ENCODE measurements at places on chromosomes 7 and 10. TPM values are rescaled to one million over a fixed set of nuclear protein-coding genes. Genes with fewer than 3 reads are reported as not detected.

DNA sequence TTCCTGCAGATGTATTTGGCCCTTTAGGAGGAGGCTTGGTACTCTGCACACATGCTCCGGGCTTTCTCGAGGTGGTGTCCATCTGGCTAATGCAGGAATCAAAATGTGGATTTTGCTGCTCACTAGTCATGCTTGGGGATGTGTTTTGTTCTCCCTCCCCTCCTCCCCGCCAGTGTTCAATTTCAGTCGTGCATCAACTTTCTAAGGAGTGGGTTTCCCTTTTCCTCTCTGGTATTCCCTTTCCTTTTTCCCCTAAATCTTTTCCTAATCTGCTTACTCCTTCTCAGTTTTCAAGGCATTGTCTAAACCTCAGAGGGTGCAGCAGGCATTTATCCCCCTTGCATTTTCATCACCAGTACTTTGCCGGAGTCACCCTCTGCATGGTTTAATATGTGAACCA lies 201.8 kb downstream of the CCDC3 start:
- no peak overlapping the region for H3K27ac ChIP-seq
- no peaks in the 10 kb centered on the region for H3K27me3 ChIP-seq
- H3K36me3 ChIP-seq, result no peaks in the 10 kb centered on the region
- H3K4me3 ChIP-seq, result no peak overlapping the region
- no peak for DNase-seq

- peaks cover 21% of the 10 kb centered on the region for H3K4me1 ChIP-seq
- no peak overlapping the region for H3K27ac ChIP-seq
- H3K27me3 ChIP-seq, result no peaks in the 10 kb centered on the region
- no peak for DNase-seq
- no peak overlapping the region for H3K4me3 ChIP-seq
- no peaks in the 10 kb centered on the region for H3K36me3 ChIP-seq
Observed at GRCh38 chr7:90401989-90402388, 1.3 kb upstream of the CLDN12 start.

GRCh38 chr7:28686418-28686800 lies 271.7 kb downstream of the TRIL start:
- no peak overlapping the region for H3K4me3 ChIP-seq
- H3K27ac ChIP-seq, result no peak overlapping the region
- H3K36me3 ChIP-seq, result no peaks in the 10 kb centered on the region
- DNase-seq, result no peak
- no peaks in the 10 kb centered on the region for H3K4me1 ChIP-seq

DNA sequence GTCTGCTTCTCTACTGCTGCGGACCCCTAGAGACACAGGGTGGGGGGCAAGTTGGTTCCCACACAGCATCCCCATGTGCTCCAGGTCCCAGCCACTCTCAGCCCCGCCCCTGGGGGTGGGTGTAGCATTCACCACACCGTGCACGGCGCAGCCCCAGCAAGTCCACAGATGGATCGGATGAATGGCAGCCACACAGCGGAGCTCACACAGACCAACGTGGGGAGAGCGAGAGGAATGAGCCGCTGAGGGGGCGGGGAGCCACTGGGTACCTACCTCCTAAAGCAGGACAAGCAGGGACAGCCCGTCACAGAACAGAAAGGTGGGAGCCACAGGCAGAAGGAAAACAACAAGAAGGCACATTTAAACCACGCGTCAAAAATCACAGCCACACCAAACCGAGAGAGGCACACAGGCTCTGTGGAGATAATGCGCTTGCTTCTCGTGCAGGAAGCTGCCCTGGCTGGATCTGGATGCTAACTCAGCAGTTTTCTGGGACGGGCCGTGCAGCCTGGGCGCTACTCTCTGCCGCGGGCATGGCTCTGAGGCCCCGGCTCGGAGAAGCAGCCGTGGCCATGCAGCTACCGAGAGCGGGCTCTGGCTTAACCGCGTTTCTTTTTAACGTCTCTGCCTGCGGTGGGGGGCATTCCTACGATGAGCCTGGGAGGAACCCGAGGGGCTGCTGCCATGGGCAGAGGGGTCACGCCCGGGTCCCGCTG lies 102.5 kb downstream of the CYTH3 start:
- H3K36me3 ChIP-seq, result no peaks in the 10 kb centered on the region
- no peak overlapping the region for H3K27ac ChIP-seq
- H3K27me3 ChIP-seq, result no peaks in the 10 kb centered on the region

DNA sequence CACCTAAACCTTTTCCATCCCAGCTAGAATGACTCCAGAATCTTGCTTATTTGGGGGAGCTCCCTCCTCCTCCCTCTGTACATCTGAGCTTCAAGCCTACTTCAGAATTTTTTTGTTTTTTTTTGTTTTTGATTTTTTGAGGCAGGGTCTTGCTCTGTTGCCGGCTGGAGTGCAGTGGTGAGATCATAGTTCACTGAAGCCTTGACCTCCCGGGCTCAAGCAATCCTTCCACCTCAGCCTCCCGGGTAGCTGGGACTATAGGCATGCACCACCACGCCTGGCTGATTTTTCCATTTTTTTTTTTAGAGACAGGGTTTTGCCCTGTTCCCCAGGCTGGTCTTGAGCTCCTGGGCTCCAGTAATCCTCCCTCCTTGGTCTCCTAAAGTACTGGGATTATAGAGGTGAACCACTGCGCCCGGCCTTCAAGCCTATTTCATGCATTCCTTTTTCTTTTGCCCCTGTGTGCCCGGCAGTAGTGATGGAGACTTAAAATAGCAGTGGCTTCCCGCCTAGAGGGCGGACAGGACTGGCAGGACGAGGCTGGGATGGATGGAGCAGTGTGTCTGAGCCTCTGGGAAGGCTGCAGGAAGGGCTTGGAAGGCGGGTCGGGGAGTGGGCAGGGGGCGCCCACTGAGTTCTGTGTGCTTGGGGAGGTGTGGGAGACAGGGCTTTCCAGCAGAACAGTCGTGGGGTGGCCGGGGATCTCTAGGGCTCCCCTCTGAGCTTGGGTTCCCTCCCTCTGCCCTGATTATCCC lies 8.8 kb downstream of the CUX1 start:
- H3K4me1 ChIP-seq, result no peaks in the 10 kb centered on the region
- peaks cover 3% of the 10 kb centered on the region for H3K36me3 ChIP-seq
- no peak overlapping the region for H3K27ac ChIP-seq
- no peak overlapping the region for H3K4me3 ChIP-seq

DNA sequence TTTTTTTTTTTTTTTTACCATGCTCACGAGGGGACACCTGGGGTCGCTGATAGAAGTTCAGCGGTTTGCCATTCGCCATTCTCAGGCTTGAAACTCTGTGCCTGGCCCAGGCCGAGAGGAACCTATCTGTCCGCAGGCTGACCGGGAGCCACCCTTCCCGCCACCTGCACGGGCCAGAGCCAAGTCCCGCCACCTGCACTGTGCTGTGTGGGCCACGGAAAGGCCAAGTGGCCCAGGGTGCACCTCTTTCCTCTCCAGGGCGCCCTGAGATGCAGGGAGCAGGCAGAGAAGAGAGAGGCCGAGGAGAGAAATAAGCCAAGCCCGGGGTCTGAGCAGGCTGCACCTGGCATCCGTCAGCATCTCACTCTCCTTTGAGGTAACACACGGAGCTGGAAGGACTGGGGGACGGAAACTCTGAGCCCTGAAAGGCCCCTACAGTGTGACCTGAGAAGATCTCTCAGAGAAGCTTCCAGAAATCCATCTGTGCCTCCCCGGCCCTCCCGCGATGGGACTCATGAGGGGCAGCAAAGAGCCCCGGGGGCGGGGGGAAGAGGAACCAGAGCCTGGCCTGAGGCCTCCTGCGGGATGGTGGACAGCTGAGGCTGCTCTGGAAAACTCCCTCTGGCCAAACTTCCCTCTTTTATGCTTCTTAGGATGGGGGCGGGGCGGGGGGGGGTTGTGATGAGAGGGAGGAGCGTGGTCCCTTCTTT lies 46.6 kb downstream of the PRKAG2 start:
- H3K27ac ChIP-seq, result no peak overlapping the region
- H3K4me3 ChIP-seq, result no peak overlapping the region
- DNase-seq, result no peak

SUN3 gene
- not detected for polyA plus RNA-seq

PTF1A gene
- not detected for polyA plus RNA-seq

LFNG gene
- polyA plus RNA-seq, result 3.3 TPM
